ENCODE measurements at places on chromosomes 12 and 14.

DNA sequence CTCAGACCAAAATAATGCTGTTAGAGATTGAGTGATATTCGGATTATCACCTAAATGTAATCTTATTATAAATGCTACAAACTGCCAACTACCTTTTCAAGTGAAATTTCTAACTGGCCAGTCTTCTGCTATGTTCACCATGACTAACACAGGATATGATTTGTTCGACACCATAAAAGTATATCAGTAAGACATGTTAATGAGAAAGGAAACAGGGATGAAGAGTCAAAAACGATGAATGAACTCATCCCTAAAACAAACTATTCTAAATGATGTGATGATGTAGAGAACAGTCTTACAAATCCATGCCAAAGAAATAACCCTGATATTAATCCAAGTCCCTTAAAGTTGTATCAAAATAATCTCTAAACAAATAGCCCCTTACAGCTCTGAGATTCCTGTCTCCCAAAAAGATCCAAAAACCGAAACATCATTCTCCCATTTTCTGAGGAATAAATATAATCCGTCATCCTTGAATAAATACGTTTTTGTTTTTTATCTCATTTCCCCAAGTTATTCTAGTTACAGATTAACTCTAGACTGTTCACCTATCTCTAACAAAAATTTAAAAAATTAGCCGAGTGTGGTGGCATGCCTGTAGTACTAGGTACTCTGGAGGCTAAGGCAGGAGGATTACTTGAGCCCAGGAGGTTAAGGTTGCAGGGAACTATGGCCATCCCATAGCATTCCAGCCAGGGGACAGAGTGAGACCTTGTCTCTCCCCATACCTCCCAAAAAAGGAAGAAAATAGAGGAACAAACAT, 9.1 kb downstream of the SCAF11 start:
- no peak for DNase-seq

- no peak for DNase-seq
These were observed 35.1 kb downstream of the WASHC3 start for GRCh38 chr12:102026728-102027127.

DNA sequence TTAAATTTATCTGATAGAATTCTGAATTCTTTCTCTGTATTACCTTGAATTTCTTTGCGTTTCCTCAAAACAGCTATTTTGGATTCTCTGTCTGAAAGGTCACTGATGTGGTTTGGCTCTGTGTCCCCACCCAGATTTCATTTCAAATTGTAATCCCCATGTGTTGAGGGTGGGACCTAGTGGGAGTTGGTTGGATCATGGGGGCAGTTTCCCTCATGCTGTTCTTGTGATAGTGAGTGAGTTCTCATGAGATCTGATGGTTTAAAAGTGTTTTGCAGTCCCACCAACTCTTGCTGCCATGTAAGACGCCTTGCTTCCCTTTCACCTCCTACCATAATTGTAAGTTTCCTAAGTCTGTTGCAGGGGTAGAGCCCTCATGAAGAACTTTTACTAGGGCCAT, 34.1 kb upstream of the OR6J1 start:
- no peak for DNase-seq

- no peak for DNase-seq
These were observed 135.9 kb downstream of the C12orf75 start for GRCh38 chr12:105466231-105466900.

- peak; percentile 29 for DNase-seq
These were observed 45.3 kb upstream of the ATP23 start for GRCh38 chr12:57896115-57896433.

- peak; percentile 31 for DNase-seq
These were observed at the start of gene IL23A for GRCh38 chr12:56338308-56339157. TSS of gene IL23A (plus strand) at chr12:56338884. CDS start at chr12:56339045, 161 bp downstream.

GRCh38 chr12:97203408-97203807, 259.2 kb upstream of the RMST start:
- DNase-seq: no peak

DNA sequence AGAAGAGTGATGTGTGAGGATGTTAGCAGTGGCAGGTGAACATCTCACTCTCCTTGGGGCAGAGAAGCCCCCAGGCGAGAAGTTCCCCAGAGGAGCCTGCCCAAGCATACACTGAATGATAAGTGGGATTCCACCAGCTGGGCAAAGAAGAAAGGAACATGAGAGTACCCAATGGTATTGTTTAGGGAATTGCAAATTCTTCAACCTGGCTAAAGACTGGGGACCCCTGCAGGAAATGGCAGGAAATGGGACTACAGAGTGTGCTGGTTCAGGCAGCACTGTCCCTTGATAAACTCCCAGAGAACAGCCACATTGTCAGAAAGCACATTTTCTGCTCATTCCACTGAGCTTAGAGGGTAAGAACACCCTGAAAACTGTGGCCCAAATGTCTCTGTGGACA, 121.3 kb downstream of the RPS29 start:
- peak; percentile 3 for DNase-seq

GRCh38 chr12:14207905-14208551, 157.5 kb upstream of the ATF7IP start:
- DNase-seq: no peak
